Lower leg skin (tissue), 4 donors: ENCODE measurements at places on chromosomes 1 and 21.

GRCh38 chr1:110780600-110781484 lies 92.1 kb upstream of the CD53 start:
- peak; percentile 61 for DNase-seq

DNA sequence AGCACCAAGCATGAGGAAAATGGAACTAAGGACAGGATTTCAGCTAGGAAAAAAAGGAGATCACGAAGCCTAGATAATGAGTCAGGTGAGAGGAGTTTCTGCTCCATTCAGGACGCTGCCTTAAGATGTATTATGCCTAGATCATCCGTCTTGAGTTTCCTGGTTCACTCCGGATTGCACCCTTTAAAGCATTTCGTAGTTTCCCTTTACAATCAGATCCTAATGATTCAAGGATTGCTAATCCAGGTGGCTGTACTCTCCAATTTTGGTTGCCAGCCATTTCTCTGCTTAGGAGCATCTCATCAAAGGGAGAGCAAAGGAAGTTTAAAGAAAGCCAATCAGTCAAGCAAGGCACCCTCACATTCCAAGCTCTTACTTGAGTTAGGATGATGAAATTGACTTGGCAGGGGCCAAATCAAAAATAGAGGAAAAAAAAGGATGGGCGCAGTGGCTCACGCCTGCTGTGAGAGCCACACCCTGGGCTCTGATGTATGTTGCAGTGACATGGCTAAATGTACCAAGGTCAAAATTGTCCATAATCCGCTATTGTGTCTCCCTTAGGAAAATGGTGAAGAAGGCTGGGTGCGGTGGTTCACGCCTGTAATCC lies 156.9 kb upstream of the SOD1 start:
- DNase-seq: no peak

- DNase-seq: no peak
Observed at GRCh38 chr1:104795931-104796330, 1046.2 kb downstream of the AMY1C start.

GRCh38 chr1:207006083-207006482 lies 26.5 kb downstream of the C1orf116 start:
- DNase-seq: no peak

- no peak for DNase-seq
Observed at GRCh38 chr21:22597660-22598255, 1599.5 kb downstream of the NCAM2 start.

DNA sequence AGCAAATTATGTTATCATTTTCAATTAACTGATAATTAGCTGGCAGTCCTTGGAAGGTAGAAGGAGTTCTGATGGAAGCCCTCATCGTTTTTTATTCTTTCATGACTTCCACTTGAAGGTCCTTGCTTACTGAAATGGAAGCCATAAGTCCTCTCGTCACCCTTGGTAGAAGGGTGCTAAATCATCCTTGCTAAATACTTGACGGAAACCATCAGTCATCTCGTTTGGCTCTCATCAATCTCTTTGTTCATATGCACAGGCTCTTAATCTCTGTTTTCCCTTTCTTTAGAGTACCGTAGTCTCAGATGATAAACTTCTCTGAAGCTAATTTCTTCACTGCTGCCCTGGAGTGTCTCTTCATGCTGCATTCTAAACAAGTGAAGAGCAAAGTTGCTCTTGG lies 34.5 kb downstream of the UCK2 start:
- no peak for DNase-seq

DNA sequence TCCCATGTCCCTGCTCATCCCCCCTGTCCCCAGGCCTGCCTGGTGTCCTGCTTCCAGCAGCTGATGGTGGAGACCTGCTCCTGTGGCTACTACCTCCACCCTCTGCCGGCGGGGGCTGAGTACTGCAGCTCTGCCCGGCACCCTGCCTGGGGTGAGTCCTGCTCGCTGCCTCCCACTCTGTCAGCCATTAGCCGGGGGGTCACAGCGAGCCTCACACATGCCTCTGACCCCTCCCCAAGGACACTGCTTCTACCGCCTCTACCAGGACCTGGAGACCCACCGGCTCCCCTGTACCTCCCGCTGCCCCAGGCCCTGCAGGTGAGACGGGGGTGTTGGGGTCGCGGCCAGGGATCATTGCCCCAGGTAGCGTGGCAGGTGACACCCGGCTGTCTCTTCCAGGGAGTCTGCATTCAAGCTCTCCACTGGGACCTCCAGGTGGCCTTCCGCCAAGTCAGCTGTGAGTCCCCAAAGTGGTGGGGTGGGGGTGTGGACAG lies 10.0 kb downstream of the SCNN1D start:
- no peak for DNase-seq

GRCh38 chr1:16048573-16049189 lies 5.1 kb downstream of the CLCNKB start:
- DNase-seq: no peak

- DNase-seq: no peak
Observed at GRCh38 chr1:107100331-107100984, 40.4 kb upstream of the NTNG1 start.

- DNase-seq: no peak
Observed at GRCh38 chr1:32240140-32240951, 6.7 kb upstream of the FAM167B start.

- no peak for DNase-seq
Observed at GRCh38 chr1:114750780-114751179, 7.0 kb downstream of the CSDE1 start.

DNA sequence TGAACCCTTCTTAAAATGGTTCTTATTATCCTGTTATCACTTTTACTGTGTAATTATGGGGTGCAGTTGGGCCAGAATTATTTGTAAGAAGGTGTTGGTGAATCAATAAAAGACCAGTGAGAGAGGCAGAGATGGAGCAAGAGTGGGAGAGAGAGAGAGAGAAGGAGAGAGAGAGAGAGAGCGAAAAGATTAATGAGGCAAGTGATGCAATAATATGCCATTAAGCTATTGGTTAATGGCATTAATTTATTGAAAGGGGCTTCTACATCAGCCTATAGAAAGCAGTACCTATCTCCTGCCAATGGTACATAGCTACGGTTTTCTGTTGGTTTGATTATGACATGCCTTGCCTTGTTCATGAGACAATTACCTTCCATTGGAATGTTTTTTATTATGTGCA lies 388.7 kb downstream of the RPS6KC1 start:
- no peak for DNase-seq

DNA sequence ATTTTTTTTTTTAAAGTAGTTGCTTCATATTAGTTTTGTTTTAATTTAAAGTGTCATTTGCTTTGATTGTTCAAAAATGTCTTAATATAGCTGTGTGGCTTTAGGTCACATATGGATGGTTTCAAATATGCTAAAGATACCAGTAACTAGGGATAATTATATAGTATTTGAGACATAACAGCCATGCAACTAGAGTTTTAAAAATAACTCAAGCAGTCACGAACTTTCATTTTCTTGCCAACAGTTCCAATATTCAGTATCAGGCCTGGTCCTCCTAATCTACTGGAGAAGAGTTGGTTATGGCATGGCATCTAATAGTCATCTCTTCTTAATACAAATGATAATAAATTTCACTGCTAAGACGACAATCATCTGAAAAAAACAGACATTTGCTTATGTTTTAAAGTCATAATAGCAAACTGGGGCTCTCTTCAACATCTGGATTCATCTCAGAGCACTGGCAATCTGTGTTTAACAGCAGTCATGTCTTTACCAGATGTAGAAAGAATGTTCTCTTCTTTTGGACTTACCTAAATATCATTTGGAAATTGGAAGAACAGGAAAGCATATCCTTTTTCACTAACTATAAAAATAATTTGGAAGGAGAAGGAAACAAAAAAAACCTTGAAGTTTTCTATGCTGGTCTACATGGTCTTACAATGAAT lies 24.1 kb upstream of the A3GALT2 start:
- no peak for DNase-seq

GRCh38 chr1:25161981-25162380 lies 70.3 kb downstream of the SYF2 start:
- DNase-seq: no peak

GRCh38 chr1:231557898-231558707 lies 29.6 kb downstream of the TSNAX start:
- DNase-seq: no peak

DNA sequence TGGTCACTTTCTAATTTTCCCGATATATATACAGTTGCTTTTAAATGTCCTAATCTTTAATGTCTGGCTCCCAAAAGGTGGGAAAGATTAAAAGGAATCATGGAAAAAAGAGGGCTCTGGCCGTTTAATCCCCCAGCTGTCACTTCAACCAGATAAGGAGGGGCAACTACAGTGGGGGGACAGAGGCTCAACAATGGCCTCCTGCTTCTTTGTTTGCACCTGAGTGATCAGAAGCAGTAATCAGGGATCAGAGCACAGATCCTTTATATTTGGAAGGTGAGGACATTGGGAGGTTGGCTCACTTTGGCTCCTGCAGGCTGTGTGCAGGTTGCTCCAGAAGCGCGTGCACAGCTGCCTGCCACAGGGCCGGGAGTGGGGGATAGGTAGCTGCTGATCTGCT lies 212.8 kb downstream of the FMN2 start:
- no peak for DNase-seq

GRCh38 chr1:224082146-224082545 lies 31.8 kb upstream of the FBXO28 start:
- DNase-seq: no peak

DNA sequence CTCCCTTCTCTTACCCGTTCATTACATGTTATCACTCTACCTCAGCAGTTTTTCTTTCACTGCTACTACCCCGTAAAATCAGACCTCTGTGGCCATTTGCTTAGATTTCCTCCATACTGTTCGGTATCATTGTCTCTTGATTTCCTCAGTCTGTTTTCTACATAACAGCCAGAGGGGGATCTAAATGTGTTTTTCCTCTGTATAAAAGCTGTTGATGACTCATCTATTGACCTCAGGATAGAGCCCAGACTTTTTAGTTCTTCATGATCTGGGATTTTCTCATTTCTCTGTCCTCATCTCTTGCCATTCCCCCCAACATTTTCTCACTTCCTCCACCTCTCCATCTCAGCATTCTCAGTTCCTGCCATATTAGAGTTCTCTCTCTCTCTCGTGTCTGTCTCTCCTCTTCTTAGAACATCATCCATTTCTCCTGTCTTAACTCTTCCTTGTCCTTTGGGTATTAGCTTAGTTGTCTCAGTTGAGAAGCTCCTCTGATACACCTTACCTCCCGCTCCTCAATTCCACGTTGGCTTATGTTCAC lies 10.5 kb downstream of the OTUD3 start:
- no peak for DNase-seq

DNA sequence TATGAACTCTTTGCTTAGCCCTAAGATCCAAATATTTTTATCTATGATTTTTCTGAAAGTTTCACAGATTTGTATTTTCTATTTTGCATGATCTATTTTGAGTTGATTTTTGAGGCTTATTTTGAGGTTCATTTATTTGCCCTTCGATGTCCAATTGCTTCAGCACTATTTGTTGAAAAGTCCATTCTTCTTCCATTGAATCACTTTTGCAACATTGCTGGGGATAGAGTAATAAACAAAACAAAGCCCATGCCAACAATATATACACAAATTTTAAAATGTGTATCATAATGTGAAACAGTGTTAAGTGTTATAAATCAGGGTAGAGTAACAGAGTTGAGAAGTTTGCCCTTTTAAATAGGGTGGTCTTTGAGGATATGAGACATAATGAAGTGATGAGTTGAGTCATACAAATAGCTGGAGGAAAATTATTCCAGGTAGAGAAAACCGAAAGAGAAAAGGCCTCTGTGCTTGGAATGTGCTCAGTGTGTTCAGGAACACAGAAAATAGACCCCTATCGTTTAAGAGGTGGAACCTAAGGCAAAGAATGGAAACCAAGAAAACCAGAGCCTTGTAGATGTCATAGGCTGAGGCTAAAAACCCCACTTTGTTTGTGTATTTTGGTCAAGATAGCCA lies 172.7 kb upstream of the NR5A2 start:
- DNase-seq: no peak

DNA sequence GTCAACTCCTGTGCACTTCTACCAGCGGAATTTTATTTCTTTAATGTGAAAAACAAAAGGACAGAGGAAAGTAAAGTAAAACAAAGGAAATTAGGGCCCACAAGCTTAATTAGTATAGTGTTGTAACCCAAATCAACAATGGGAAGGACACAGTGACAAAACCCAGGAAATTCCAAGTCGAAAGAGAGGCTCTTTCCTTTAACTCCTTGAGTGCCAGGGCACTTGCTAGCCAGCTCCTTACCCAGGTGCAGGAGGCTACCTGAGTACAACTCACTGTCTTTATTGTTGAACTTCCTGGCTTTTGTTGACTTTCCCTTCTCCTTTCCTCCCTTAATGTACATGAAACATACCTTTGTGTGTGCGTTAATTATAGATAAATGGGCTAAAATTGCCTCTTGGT lies 55.0 kb downstream of the PEX14 start:
- DNase-seq: no peak

GRCh38 chr1:214427871-214428277 lies 123.5 kb downstream of the PTPN14 start:
- DNase-seq: no peak

GRCh38 chr1:200041337-200042118 lies 14.0 kb downstream of the NR5A2 start:
- DNase-seq: no peak

GRCh38 chr1:223819730-223820514 lies 25.8 kb downstream of the TP53BP2 start:
- no peak for DNase-seq

GRCh38 chr1:151616505-151616849 lies 4.6 kb downstream of the SNX27 start:
- DNase-seq: no peak

GRCh38 chr1:61654067-61654466 lies 70.9 kb downstream of the TM2D1 start:
- no peak for DNase-seq

GRCh38 chr1:7456722-7457082 lies 314.4 kb upstream of the VAMP3 start:
- DNase-seq: no peak

DNA sequence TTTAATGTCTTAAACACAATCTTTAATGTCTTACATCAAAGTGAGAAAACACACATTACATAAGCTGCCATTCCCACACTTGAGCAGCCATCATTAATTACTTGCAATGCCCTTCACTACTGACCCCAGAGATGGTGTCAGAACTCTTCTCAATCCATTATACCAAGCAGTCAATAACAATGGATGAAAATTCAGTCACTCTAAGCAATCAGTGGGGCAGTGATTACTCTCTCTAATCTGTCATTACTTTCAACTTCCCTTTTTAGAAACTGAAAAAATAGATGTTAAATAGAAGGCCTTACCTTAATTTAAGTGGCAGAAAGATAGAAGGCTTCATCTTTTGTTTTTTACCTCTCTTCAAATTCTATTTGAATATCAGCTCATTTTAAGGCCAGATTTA lies 9.7 kb upstream of the FRRS1 start:
- no peak for DNase-seq

DNA sequence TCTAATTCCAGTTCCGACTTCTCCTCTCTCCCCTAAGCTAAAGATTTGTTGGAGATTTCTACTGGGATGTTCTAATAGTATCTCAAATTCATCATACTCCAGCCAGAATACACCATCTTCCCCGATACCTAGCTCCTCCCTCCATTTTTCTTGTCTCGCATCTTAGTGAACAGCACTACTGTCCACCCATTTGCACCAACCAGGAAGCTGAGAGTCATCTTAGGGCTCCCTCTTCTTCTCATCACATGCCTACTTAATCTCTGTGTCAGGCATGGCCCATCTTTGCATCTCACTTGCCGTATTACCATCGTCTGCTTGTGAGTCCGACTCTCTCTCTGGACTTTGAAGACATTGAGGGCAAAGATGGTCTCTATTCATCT lies 3.5 kb upstream of the TRIM63 start:
- no peak for DNase-seq

GRCh38 chr1:48760857-48761256 lies 15.8 kb downstream of the BEND5 start:
- no peak for DNase-seq

GRCh38 chr1:45339789-45340558 lies at the start of the genes MUTYH and TOE1:
Gene MUTYH, minus strand, starts transcription at chr1:45340440. Its CDS starts 5,935 bp downstream, at chr1:45334505.
Gene TOE1, plus strand, starts transcription at chr1:45340170. Its CDS starts 83 bp downstream, at chr1:45340253.
- peak; percentile 87 for DNase-seq

- DNase-seq: no peak
Observed at GRCh38 chr1:32869923-32870614, 643 bp downstream of the FNDC5 start.
